ENCODE measurements at places on chromosomes 12 and 14.

DNA sequence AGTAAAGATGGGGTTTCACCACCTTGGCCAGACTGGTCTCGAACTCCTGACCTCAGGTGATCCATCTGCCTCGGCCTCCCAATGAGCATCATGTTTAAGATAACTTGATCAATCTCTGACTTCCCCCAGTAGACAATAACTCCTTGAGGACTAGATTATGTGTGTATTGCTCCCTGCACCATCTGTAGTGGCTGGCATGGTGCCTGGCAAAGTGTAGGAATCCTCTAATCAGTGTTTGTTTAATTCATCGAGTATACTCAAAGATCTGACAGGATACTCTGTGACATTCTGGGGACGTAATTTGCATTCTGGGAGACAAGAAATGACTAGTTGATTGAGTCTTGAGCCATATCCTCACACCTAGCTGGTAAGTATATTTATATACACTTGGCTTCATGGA, 873.5 kb upstream of the TMEM132C start:
- DNase-seq = no peak

- no peak for DNase-seq
These were observed 70.9 kb downstream of the PIK3C2G start for GRCh38 chr12:18332173-18332572.

DNA sequence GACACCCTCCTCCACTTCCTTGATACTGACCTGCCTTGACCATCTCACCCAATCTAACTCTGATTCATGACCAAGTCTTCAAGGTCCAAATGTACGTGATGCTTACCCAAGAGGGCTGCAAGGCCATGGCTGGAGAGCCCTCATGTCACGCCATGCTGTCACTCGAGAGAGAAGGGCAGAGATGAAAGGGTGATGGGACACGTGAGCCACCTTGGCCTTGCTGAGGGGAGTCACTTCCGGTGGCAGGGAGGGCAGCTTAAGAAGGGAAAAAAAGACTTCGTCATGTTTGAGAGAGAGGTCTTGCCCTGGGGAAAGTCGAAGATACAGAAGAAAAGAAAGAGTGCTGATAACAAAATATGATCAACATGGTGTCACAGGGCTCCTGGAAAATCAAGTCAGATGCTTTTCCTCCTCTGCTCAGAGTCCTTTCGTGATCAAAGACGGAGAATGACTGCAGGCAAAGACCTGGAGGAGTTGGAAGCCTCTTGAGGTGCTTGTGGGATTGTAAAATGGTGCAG, 3.3 kb upstream of the SCARB1 start:
- DNase-seq = no peak

- no peak for DNase-seq
These were observed 108.5 kb upstream of the FKBP4 start for GRCh38 chr12:2686280-2686646.

GRCh38 chr14:81311141-81311540, 89.0 kb downstream of the STON2 start:
- DNase-seq = no peak

- no peak for DNase-seq
These were observed 6.5 kb downstream of the NUBPL start for GRCh38 chr14:31567655-31568054.

GRCh38 chr12:11075642-11076041, 13.5 kb upstream of the TAS2R46 start:
- no peak for DNase-seq
